ENCODE measurements at places on chromosomes 16 and 17. TPM values are rescaled to one million over a fixed set of nuclear protein-coding genes. Genes with fewer than 3 reads are reported as not detected.
A peak's percentile ranks its signal among the peaks of the same experiment; 100 is the strongest.

DNA sequence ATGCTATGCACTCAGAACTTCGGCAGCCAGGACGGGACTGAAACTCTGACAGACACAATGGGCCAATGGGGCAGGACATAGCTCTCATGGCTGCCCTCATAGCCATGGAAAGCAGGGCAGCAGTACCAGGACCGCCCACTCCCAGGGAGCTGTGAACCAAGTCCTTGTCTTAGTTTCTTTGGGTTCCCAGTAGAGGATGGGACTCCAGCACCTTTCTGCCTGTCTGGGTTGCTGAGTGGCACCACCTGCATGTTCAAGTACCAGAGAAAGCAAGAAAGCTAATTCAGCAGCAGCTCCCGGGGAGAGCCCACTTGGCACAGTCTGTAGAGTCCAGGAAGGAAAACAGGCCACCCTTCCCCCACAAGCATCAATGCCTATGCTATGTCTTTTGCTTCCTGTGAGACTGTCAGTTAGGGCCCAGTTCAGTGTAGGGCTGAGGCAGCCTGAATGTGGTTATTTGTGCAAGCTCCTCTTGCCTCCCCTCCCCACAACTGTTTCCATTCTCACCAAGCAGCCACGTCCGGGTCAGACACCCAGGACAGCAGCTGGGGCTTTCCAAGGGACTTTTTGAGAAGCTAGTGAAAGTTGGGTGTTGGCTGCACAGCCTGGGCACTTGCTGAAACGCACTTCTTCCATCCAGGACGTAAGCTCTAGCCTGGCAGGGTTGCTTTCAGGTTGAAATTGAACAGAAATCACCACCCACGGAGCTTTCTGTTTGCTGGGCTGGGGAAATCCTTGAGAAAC lies 7.8 kb downstream of the SUPT4H1 start:
- DNase-seq, result no peak

DNA sequence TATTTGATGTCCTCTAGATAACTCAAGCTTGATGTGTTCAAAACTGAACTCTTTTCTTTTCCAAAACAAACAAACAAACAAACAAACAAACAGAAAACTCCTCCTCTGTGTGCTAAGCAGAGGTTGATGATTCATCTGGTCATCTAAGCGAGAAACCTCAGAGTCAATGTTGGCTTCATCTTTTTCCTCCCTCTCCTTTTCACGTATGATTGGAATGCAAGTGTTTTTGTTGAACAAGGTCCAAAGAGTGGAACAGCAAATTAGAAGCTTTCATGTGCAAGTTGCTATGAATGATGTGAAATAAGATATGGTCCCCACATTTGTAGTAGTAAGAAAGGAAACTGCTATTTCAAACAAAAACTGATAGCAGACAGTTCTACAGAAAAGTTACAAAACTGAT lies 52.5 kb downstream of the TBX4 start:
- DNase-seq, result no peak

GRCh38 chr16:66639091-66639885 lies 34.8 kb downstream of the CMTM3 start:
- no peak for DNase-seq

Gene OTOA
- not detected for total RNA-seq

- DNase-seq, result no peak
Observed at GRCh38 chr16:974001-974601, 3.3 kb upstream of the LMF1 start.

DNA sequence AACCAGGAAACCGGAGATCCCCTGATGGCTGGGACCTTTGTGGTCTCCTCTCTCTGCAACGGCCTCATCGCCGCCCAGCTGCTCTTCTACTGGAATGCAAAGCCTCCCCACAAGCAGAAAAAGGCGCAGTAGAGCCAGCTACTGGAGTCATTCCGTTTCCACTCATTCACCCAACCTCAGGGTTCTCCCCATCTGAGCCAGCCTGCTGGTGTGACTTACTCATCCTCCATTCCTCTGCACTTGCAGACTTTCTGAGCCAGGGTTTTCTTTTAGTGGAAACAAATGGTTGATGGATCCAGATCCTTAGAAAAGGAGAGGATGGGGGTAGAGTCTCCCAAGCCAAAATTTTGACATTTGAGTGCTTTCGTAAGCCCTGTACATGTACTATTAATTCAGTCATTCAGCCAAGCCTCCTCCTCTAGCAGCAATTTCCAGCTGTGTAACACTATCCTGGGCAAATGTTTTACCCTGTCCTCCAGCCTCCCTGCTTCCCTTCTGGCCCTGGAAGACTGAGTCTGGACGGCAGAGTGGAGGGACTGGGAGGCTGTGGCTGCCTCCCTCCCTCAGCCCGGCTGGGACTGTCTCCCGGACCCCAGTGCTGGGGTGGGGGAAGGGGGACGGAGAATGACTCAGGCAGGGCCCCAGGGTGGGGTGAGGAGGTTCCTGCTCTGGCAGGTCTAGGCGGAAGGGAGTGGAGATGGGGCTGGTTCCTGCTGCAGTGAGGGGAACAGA lies 2.3 kb downstream of the SOX15 start:
- DNase-seq, result no peak

GRCh38 chr17:6361733-6362132 lies 73.2 kb downstream of the AIPL1 start:
- peak; percentile 51 for DNase-seq

Gene BFAR
- total RNA-seq, result 213 TPM

DNA sequence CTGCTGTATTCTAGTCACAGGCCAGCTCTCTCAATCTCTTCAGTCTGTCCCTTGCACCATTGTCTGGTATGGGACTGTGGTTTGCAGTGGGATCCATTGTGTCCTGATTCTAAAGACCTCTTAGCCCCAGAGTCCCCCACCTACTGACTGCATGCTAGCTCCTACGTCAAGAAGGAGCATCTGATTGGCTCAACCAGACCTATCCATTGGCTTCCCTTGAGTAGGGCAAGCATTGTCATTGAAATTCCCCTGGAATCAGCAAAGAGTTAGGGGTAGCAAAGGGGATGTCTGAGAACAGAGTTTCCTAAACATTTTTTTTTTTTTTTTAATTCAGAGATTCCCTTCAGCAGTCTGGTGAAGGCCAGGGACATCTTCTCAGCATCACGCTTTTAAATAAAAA lies 175.3 kb upstream of the MPHOSPH6 start:
- DNase-seq, result no peak

Gene CHST5
- total RNA-seq, result not detected

Gene TMEM92
- 1.3 TPM for total RNA-seq

DNA sequence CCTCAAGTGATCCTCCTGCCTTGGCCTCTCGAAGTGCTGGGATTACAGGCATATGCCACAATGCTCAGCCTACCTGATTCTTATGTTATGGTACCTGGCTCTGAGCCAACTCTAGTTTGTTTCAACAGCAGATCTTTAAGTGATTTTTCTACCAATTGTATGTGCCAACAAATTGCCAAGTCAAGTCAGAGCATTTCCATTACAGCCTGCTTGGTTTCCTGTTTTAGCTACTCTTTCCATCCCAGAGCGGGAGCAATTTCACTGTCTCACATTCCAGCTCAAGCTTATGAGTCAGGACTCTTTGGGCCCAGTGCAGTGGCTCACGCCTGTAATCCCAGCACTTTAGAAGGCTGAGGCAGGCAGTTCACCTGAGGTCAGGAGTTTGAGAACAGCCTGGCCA lies 30.8 kb upstream of the RBBP6 start:
- no peak for DNase-seq

GRCh38 chr17:20200016-20200795 lies 191.0 kb downstream of the SPECC1 start:
- DNase-seq, result peak; percentile 7

DNA sequence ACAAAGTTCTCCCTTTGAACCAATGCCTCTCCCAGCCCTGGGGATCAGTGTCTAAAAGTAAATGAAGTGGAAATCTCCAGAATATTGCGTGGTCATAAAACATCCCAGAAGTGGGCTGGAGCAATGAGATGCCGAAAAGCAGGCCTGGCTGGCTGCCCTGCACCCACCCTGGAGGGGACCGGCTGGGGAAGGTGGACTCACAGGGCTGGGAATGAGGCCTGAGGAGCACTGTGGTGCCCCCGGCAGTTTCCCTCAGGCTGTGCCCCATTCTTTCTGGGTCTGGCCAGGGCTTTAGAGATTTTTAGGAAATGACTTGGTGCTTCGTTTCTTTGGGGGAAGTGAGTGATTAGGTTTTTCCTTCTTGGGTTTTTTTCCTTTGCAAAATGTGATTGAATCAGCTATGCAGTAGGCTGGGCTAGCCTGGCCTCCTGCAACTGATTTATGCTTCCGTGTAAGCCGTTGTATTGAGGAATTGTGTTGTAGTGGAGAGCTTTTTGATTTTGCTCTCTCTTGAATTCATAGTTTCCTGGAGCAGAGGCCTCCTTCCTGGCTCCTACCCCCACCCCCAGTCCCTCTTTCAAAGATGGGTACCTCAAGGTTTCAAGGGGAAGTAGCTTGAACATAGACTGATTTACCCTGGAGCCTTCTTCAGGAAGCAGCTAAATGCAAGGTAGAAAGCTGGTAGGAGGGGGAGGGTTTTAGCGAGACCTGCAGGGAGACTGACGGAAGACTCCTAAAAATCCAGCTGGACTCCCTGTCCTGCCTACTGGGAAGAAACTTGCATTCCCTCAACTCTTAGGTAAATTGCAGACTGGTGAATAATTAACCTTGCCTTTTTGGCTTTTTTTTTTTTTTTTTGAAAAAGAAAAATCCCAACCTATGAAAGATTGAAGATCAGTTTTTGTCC lies 170.2 kb downstream of the RAB11FIP4 start:
- no peak for DNase-seq

- no peak for DNase-seq
Observed at GRCh38 chr17:47934856-47935255, 6.5 kb upstream of the PNPO start.

GRCh38 chr16:54128629-54129234 lies 157.9 kb downstream of the IRX3 start:
- no peak for DNase-seq

DNA sequence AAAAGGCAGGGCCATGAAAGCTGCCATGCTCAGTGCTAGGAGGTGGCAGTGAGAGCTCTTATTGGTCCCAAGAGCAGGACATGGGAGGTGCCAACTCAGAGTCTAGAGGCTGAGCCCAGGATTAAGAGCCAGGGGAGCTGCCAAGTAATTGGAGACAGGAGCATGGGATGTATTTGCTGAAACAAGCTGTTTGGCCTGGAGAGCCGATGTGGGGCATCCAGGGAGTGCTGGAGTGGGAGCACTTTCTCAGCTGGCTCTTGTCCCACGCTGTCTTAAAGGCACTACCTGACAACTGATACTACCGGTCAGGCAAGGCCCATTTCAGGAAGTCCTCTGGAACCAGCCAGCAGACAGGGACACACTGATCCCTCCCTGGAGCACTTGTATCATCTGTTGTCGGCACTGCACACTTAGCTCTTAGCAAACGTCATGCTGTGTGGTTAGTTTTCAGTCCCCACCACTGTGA lies 19.3 kb downstream of the ANKFN1 start:
- DNase-seq, result no peak

GRCh38 chr17:29190592-29191207 lies 10.5 kb upstream of the MYO18A start:
- DNase-seq, result no peak

DNA sequence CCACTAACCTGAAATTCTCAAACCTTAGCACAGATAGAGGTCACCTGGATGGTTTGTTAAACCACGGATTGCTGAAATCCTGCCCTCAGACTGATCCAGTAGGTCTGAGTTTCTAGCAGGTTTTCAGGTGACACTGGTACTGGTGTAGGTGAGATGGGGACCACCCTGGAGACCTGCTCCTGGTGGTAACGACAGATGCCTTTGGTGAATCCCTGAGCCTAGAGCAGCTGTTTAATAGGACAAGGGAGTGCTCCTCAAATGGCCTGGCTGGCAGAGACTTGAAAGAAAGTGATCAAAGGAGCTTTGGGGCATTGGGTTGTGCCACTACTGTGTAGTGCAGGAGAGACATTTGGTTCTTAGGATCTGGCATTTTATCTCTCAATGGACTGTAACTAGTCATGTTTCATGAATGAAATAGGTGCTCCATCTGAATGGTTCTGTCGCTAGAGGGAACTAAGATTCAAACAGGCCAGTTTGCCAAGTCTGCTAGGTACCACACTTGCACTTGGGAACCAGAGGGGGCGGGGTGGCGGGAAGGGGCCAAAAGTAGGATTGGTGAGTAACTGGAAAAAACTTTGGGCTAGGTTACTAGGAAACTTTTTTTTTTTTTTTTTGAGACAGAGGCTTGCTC lies 2.9 kb upstream of the IFI35 start:
- peak; percentile 86 for DNase-seq

DNA sequence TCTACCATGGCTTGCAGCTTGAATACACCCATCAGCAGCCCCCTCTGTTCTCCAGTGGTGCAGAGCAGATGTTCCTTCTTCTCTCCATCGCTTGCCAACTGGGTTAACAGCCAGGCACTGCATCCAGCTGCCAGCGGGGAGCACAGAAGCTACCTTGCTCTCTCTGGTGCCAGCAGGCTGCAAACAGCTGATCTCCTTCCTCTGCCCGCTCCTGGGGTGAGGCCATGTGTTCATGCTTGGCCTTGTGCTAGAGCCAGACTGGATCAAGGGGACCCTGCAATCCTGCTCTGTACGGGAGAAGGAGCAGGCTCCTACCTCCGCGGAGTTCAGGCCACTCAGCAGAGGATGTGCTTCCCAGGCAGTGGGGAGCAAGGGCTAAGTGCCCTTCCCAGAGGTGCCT lies 24.1 kb upstream of the ENGASE start:
- no peak for DNase-seq

Gene USP43
- 0.29 TPM for total RNA-seq

DNA sequence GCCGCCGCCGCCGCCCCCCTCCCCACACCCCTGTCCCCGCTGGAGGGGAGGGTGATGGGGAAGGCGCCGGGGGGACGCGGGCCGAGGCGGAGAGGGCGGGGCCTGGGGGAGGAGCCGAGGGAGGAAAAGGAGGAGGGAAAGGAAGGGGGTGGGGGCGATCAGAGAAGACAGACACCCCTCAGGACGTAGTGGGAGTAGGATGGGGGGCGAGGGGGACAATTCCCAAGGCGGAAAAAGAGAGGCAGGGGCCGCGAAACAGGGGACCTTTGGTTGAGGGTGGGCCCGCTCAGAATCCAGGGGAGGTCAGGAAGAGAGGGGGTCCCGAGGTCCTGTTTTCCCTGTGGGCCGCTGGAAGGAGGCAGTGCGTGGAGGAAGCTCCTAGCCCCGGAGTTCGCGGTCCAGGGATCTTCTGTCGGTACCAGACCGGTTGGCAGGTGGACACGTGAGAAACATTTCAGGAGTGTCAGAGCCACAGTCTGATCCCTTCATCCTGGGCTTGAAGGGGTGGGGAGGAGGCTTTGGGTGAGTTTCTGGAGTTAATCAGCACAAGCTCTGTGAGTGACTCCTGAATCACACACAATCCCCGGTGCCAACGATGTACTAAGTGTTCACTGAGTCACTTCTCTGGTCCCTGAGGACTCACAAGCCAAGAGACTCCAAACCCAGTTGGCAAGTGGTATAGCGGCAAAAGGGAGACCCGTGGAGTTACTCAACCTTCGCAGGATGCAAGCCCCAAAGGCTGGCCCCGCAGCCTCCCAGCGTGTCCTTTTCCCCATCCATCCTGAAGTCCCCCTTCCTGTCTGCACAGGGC lies at the start of gene XYLT1:
XYLT1 (minus strand) TSS at position 53 of the 811 bp plus-strand sequence. CDS start 164 bp downstream, outside the sequence.
- peak; percentile 33 for DNase-seq

GRCh38 chr17:64580384-64581315 lies 73.9 kb downstream of the CEP95 start:
- DNase-seq, result no peak

Gene ASIC2
- not detected for total RNA-seq

Gene TUBG2
- 8.7 TPM for total RNA-seq
